ENCODE measurements at places on chromosomes 7 and 10.

DNA sequence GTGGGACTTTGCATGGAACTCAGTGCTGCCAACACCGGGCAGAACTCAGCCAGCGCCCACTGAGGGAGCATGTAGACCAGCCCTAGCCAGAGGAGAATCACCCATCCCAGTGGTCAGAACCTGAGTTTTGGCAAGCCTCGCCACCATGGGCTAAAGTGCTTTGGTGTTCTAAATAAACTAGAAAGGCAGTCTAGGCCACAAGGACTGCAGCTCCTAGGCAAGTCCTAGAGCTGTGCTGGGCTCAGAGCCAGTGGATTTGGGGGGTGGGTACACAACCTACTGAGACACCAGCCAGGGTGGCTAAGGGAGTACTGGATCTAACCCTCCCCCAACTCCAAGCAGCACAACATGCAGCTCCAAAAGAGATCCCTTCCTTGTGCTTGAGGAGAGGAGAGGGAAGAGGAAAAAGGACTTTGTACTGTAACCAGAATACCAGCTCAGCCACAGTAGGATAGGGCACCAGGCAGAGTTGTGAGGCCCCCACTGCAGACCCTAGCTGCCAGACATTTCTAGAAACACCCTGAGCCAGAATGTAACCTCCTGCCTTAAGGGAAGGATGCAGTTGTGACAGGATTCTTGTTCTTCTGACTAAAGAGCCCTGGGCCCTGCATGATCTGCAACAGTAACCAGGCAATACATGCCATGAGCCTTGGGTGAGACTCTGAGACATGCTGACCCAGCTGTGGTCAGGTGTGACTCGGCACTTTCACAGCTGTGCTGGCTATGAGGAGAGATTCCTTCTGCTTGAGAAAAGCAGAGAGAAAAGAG, 24.4 kb downstream of the GSDME start:
- DNase-seq, result no peak

- no peak for DNase-seq
Measured at GRCh38 chr10:102580230-102580629, 64.0 kb upstream of the TRIM8 start.

DNA sequence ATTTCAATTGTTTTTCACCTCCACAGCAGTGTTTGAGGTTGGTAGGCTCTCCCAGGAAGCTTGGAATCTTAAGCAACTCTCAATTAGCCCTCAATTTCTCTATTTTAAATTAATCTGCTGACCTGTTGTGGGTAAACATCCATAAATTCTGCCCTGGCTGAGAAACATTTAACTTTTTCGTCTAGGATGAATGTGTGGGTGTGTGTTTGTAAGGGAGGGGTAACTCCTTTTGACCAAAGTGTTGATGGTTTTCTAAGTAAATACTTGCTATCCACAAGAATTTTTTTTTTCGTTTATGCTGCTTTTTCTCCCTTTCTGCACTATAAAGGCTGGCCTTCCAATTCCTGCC, 973 bp downstream of the PPP3CB start:
- no peak for DNase-seq

- no peak for DNase-seq
Measured at GRCh38 chr7:118183428-118183785, 557 bp upstream of the LSM8 start.

- no peak for DNase-seq
Measured at GRCh38 chr10:70032667-70033289, 19.9 kb upstream of the MACROH2A2 start.

DNA sequence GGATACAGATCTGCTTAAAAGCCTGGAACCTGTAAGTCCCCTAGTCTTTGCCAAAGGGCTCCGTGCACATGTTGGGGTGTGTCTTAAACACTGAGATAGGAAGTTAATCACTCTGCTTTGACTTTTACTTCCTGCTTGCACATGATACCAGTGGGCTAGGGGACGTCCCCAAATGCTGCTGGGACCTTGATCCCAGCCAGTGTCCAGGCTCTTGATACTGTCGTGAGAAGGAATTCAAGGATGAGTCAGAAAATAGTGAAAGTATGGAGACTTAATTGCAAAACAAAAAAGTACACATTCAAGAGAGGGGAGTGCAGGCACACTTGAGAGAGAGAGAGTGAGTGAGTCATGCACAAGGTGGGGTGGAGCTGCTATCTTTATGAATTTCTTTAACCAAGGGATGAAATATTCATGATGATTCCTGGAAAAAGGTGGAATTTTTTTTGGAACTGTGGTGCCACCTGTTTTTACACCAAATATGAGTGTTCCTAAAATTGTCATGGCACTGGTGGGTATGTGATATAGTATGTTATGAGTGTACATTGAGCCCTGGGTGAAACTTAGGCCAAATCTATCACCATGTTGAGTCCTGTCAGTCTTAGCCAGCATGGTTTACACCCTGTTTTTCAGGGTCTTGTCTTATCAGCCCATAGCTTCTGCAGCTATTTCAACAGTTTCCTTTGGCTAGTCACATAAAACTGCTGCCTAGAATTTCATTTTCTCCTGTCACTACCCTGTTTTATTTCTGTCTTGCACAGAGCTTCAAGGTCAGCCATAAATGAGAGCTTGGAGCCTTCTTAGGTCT, 88.3 kb upstream of the CYP26C1 start:
- no peak for DNase-seq

- DNase-seq, result no peak
Measured at GRCh38 chr7:29035044-29035740, 77.1 kb upstream of the TRIL start.

DNA sequence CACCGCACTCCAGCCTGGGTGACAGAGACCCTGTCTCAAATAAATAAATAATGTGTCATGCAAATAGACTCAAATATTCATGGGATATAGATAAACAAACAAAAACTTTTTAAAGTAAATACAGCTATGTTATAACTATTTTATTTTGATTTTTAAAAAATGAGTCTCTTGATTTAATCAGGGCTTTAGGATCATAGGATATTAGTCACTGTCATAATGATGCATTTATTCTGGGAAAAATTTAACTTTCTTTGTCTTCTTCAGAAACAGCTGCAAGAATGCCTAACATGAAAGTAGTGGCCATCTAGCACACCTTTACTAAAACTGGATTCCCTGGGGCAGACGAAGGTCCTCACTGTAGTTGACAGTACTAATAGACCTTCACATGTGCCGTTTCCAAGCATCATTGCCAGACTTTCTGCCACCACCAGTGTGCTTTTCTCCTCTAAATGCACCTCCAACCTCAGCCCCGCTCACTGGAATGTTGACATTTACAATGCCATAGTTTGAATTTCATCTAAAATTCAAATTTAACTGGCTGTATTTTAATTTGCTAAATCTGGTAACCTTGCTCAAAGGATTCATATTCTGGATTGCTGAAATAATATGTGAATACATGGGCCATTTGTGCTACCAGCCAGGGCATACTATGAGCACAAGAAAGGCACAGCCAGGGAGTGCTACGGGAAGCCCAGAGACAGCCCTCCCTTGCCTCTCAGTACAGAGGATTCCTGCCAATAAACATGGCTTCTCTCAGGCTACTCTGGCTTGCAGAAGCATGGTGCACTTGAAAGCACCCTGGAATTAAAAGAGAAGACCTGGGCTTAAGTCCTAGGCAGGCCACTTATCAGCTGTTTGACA, 63.4 kb upstream of the ADO start:
- no peak for DNase-seq

- DNase-seq, result no peak
Measured at GRCh38 chr7:56081626-56082340, 11.0 kb downstream of the PHKG1 start.

DNA sequence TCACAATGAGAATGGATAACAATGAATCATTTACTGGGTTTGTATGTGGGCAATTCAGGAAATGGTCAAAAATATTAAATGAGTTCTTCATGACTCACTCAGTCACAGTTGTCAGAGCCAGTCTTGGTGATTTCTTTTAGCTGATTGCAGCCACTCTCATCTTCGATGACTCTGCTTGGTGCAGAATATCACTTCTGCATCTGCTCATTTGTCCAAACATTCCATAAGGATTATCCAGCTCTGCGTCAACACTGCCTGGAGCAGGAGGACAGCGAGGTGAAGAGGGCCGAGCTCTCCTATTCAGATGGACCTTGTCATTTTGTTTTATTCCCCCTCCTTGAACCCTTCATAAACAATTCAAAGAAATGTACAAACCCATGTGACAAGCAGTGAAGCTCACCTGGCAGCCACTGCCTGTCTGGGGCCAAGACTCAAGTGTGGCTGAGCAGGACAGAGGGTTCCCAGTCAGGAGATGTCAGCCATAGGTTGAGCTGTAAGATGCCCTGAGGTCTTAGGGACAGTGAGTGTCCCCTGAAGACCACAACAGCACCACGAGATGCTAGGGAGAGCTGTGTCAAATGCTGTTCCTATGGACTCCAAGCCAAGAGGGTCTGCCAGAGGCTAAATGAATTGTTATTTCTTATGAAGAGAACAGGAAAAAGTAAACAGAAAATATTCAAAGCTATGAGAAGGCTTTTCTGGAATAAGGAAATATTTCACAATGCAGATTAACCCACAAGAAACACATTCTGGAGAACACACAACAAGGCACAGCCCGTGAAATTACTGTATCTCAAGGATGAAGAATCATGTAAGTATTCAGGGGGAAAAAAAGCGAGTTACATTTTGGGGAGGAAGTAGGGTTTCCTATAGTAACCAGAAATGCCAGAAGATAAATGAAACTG, 33.1 kb upstream of the EGFR start:
- no peak for DNase-seq

DNA sequence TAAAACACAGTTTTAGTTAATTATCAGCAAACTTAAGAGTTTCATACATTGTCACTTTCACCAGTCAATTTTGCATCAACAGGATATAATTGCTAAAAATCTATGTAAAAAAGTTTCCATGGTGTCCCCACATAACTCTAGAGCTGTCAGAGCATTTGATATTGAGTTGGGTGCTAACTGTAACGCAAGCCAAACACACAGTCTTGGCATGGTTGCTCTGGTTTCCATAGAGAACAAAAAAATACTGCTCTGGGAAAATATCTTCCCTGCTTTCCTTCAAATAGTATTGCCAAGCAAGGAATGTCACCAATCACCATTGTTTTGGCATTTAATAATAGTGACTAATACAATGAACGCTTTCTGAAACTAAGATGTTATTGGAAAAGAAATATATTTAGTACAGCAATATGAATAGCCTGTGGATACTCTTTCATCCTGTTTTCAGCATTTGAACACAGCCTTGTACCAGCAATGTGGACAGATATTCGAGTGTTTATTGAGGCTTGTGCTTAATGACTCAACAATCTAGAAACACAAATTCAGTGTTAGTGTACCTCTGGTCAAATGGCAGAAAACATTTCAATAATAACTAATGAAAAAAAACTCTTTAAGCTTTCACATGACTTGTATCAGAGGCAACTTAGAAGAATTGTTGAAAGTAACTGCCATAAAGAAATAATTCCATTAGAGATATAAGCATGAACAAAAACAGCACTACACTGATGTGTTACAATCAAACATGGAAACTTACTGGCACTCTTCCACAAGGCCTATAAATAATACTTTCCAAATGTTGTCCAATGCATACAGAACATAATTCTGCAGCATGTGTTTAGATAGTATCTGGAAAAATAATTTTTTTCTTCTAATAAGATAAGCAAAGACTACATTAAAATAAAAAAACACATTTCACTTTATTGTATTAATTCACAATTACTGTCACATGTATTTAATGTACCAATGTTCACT, 1469.5 kb upstream of the CELF2 start:
- DNase-seq, result no peak

DNA sequence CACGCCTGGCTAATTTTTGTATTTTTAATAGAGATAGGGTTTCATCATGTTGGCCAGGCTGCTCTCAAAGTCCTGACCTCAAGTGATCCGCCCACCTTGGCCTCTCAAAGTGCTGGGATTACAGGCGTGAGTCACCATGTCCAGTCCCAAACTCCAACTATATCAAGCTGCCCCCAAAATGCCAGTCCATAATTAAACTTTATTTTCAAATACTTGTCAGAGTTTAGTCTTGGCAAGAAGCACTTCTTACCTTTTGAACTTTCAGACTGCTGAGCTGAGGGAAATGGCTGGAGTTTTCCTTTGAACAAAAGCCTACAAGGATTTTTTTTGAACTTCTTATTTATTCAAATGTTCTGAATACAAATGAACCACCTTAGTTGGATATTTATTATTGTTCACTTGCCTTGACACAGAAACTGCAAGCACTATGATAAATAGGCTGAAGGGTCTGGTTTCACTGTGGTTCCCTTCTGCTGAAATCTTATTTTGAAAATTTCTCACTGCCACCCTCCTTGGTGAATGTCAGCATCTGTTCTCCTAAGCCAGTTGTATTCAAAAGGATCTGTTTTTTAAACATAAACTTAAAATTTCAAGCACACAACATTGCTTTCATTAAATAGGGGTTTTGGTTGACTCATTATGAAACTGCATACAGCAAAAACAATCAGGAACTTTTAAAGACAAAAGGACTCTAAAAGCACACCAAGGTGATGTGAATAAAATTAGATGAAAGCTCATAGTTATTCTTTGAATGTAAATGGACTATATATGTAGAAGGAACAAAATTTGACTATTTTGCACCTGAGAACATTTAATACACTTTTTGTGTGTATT, 101.7 kb upstream of the SLC26A5 start:
- DNase-seq, result no peak

DNA sequence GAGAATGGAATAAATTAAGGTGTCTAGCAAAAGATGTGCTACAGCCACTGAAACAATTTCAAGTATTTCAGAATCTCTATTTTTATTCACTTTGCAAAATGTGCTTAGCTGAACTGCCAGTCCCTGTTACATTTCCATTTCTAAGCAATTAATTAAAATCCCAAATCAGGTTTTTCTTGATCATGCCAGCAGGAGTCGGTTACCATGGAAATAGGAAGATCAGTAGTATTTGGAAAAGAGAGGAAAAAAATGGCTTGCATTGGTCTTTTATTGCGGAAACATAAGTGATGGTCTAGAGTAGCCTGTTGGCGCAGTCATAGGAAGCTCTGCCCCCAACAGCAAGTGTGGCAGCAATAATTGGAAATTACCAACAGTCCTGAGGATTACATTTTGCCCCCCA, 867.1 kb downstream of the GATA3 start:
- DNase-seq, result no peak

DNA sequence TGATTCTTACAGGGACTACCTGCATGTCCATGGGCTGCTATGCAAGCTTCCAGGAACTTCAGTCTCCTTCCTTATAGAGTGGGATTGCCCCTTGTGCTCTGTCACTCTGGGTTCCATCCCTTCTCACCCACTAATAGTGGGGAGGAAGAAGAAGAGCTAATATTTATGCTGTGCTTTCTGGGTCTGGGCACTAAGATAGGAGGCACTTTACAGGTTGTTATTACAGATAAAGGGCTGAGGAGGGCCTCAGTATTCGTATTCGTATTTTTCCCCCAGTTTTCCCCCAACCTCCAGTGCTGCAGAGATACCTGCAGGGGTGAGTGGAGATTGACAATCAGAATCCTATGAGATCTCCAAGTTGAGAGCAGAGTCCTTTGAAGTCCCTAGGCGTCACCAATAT, 14.2 kb downstream of the HK1 start:
- DNase-seq, result no peak

DNA sequence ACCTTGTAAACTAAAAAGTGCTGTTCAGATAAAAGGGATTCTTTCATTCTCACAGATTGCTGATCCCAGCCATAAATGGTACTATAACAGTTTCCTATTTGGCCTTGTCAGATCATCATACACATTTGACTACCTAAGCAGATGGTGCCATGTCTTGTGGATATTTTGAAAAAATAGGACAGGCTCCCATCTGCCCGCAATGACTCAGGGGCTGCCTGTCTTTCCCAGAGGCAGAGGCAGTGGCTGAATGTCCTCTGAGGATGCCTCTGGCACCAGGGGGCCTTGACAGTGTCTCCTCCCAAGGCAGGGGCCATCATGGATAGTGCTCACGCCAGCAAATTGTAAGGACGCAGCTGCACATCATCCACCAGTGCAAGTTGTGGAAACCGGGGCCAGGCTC, 323.0 kb upstream of the PODXL start:
- DNase-seq, result no peak

Data from progenitor cell of endocrine pancreas (in vitro differentiated cells).